ENCODE measurements at places on chromosomes 12 and 14.
A peak's percentile ranks its signal among the peaks of the same experiment; 100 is the strongest.

- DNase-seq: peak; percentile 25
These were observed 4.6 kb downstream of the PAWR start for GRCh38 chr12:79686171-79686570.

GRCh38 chr14:102949801-102950451 is 27.5 kb downstream of the AMN start:
- DNase-seq: no peak

- DNase-seq: no peak
These were observed 46.9 kb downstream of the CNOT2 start for GRCh38 chr12:70290116-70290515.

DNA sequence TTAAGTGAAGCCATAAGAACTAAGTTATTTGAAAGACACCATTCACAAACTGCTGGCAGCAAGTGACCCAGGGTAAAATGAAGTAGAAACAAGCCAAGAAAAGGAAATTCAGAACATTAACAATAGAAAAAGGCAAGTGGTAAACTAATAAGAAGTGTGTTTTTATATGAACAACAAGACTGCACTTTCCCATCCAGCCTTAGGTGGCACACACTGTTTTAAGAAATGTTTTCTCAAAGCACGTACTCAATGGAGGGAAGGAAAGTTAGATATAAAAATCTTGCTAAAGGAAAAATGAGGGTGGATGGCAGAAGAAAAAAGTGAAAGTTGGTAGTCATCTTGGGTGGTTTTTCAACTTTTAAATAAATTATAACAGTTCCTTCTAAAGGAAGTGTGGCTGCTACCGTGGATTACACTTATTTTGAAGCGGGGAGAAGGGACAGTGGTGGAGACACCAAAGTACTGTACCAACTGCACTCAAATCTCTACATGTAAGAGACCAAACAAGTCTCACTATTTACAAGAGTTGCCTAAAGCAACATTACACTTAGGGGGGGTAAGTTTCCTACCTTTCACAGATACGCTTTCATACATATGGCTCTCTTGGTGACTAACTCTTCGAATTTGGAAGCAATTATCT is 58.8 kb downstream of the SEL1L start:
- DNase-seq: no peak

GRCh38 chr14:23077962-23078361 is 17.0 kb downstream of the ACIN1 start:
- DNase-seq: no peak

- DNase-seq: no peak
These were observed 198.0 kb upstream of the DCN start for GRCh38 chr12:91380631-91381030.

DNA sequence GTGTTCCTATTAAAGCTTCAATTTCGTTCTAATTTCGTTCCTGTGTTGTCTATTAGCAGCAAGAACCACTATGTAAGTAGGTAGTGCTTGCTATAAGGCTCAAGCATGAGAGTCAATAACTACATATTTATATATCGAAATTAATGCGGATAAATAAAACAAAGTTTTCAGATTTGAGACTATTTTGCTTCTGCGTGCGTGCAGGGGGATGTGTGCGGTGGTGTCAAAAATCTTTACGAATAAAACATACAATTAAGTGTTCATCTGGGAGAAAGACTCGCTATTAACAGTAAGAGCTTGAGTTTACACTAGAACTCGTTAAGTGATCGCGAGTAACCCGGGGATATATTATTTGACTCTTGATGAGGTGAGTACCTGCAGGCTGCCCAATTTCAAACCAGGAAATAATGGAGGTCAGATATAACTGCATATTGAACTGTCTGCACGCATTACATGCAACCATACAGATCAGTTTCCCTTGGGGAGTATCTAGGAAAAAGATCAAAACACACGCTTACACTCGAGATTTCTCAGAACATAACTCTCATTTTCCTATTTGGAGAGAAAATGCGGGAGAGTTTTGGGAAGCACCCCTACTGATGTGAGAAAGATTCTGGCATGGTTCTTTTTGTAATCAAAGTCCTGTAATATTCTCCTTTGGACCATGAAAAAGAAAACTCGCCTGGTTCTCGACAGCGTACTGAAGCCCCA is 813 bp downstream of the TWF1 start:
- peak; percentile 17 for DNase-seq

DNA sequence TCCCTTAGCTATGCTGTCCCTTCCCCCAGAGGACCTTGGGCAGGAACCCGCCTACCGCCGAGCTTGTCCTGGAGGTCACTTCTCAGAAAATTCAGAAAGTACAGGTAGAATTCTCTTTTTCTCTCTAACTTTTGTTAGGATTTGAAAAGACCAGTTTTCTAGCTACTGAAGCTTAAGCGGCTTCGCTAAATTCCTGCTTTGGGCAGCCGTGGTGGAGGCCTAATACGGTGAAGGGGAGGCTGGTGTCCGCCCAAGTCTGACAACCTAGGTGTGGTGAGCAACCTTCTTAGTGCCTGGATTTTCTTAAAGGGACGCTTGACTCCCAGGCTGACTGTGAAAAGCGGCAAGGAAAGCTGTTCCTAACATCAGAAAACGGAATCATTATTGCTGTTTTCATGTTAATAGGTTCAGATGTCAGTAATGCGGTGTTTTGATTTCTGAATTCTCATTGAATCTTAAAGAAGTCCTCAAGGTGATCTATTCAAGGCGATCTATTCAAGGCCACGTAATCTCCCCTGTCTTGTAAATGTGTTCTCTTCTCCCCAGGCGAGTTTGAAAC is 835 bp downstream of the FGD4 start:
- peak; percentile 61 for DNase-seq

DNA sequence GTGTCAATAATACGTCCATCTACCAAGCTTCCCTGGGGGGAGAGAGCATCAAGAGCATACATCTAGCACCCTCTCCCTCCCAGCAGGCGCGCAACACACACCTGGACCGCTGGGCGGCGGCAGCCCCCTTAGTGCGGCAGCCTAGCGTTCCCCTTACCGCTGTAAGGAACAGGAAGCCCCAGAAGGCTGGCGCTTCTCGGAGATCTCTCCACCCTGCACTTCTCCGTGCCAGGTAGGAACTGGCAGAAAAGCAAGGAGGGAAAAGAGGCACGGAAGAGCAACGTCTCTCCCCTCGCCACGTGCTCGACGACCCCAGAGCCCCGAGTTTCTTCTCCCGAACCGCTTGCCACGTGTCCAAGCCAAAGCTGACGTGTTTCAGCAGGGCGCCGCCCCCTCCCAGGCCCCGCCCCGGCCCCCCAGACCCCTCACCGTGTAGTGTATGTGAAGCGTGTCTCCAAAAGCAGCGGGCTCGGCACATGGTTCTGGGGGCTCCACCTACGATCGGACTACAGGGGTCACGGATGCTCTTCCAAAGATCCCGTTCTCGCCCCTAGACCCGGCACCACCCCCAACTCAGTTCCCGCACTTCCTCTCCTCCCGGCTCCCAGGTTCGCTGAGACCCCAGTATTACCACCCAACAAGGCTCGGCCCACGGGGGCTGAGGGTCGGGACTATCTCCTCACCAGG is 532 bp downstream of the FKBP11 start:
- DNase-seq: peak; percentile 57

DNA sequence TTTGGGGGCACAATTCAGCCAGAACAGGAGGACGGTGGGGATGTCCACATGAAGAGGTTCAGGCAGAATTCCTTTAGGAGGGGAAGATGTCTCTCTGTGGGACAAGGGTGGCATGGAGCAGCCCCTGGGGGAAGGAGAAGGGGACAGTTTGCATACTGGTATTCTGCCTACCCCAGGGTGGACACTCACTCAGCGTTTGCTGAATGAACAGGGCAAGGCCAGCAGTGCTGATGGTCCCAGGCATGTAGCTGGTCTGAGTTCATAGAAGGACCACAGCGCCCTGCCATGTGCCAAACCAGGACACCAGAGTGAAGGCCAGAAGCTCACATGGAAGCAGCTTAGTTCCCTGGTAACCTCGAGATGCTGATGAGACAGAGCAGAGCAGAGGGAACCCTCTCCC is 5.4 kb downstream of the SERPINA5 start:
- DNase-seq: no peak

DNA sequence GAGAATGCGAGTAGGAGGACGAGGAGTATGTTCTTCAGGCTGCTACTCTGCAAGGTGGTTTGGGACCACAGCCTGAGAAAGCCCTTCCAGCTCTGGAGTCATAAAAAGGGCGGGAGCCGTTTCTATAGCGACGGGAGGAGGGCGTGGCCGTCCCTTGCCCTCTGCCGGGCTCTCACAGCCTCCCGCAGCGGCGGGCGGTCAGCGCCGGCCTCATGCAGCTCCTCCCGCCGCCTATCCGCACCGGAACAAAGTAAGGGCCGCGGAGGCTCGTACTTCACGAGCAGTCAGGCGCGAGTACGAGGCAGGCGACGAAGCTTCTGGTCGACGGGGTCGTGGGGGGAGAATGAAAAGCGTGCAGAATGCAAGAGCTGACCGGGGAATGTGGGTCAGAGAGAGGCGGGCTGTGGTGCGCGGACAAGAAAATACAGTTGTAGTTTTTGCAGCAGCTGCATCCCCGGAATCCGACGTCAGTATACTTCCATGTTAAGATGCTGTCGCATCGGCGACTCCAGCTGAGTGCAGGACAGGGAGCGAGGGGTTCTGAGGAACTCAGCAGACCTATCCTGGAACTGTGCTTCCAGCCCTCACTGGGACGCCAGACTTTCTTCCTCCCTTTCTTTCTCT is at the start of gene DYRK4:
TSS of gene DYRK4 (plus strand) at position 175 of the 624 bp plus-strand sequence. CDS start at position 213, 38 bp downstream.
- peak; percentile 72 for DNase-seq

DNA sequence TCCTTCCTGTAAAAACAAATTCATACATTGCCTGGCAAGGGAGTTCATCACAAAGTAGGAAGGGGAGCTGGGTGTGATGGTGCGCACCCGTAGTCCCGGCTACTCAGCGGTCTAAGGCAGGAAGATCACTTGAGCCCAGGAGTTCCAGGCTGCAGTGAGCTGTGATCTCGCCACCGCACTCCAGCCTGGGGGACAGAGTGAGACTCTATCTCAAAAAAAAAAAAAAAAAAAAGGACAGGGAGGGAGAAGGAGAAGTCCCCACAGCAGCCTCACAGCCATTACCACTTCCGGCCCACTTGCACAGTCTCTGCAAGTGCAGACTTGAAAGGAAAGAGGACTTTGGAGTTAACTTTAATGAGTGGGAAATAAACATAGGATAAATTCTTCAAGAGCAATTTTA is 121.0 kb downstream of the FBXL14 start:
- peak; percentile 27 for DNase-seq

- peak; percentile 39 for DNase-seq
These were observed 20.3 kb upstream of the PPP2R5E start for GRCh38 chr14:63563370-63564026.

DNA sequence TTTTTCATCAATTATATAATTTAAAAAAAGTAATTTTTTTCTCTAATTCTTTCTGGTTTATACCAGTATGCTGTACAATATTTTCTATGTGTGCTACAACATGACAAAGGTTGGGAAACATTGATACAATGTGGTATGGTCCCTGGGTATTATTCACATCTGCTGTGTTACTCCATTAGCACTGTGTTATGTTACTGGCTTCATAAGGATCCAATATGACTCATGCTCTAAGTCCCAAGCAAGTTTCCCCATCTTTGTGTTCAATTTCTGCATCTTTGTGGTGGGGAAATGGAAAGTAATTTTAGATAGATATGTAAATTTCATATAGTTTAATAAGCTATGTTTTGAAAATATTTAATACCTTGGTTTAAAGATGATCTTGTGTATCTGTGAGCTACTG is 35.8 kb downstream of the FBXO33 start:
- DNase-seq: no peak

GRCh38 chr12:116376354-116377193 is 99.1 kb upstream of the MED13L start:
- peak; percentile 23 for DNase-seq

DNA sequence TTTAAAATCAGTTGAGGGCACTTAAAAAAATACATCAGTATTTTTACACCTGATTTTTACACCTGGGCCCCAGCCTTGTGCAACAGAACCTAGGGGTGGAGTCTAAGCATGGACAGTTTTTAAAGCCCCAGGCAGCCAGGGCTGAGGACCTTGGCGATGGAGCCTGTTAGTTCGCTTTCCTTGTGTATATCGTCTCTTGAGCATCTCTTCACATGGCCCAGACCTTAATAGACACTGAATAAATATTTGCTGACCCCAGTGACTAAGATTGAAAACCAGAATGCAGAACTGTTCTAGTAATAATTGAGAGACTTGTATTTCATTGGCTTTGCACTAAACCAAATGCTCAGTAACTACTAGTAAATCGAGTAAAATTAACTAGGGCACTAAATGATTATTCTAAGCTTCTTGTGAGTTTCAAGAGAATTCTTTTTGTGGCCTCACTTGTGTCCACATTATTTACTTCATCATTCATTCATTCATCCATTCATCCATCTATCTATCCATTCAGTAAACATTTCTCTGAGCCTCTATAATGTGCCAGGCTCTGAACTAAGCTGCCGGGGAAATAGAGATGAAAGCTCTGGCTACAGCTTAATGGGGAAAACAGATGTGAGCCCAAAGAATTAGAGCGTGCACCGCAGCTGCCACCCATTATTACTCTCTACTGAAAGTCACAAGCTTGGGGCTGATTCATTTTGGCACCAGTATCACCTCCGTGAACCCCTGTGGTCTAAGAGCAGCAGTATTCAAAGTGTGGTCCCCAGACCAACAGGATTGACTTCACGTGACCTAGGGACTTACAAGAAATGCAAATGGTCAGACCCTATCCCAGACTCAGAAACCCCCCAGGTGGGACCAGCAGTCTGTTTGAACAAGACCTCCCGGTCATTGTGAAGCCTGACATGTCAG is 30.7 kb upstream of the BCL7A start:
- DNase-seq: no peak

- DNase-seq: no peak
These were observed 18.6 kb upstream of the EIF5 start for GRCh38 chr14:103315351-103315911.

- peak; percentile 14 for DNase-seq
These were observed 3.3 kb downstream of the WASHC4 start for GRCh38 chr12:105110851-105111250.

DNA sequence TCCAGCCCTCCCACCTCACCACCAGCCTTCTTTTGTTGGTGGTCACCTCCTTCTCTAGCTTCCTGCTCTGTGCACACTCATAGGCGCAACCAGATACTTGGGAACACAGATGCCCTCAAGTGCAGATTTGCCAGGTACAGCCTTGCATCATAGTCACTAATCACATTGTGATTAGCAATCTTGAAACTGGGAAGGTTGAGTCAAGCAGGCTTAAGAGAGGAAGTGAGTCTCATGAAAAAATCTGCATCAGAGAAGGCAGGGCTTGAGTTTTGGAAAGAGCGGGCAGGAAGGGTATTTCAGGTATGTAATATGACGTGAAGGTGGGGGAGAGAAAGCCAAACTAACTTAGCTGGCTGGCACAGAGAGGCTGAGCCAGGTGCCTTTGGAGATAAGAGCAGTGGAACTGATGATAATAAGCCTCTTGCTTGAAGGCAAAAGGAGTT is 2.7 kb upstream of the RABGGTA start:
- DNase-seq: peak; percentile 91

- DNase-seq: peak; percentile 73
These were observed 201.9 kb upstream of the FOXN3 start for GRCh38 chr14:89618811-89619551.

GRCh38 chr12:78799649-78800048 is 64.9 kb upstream of the SYT1 start:
- DNase-seq: no peak

GRCh38 chr14:104157016-104157928 is 18.9 kb downstream of the KIF26A start:
- DNase-seq: no peak

- DNase-seq: no peak
These were observed 553.9 kb downstream of the VRK1 start for GRCh38 chr14:97350894-97351731.

GRCh38 chr12:2338381-2338780 is 285.6 kb downstream of the CACNA1C start:
- no peak for DNase-seq
